Stimulated activated CD4-positive, alpha-beta T cell treated with anti-CD3 and anti-CD28 coated beads, Interleukin-1b, Interleukin-23, amount 100 ng/mL, for 1 hour (primary cell): ENCODE measurements at places on chromosomes 5 and 9.

DNA sequence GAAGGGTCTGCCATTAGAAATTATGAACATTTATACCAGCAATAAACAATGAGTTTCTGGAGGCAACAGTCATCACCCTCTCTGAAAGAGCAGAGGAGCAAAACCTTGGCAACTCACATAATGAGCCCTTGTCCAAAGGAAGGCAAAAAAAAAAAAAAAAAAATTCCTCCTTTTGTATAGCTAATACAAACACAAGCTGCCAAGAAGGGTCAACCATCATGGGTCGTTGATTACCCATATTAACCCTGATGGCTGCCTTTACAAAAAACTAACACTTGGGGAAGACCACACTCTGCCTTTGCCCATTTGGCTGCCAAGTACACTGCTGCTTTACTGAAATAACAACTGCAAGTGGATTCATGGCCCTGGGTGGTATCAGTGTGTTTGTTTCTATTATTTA is 272.7 kb downstream of the ADAMTSL1 start:
- DNase-seq: no peak

DNA sequence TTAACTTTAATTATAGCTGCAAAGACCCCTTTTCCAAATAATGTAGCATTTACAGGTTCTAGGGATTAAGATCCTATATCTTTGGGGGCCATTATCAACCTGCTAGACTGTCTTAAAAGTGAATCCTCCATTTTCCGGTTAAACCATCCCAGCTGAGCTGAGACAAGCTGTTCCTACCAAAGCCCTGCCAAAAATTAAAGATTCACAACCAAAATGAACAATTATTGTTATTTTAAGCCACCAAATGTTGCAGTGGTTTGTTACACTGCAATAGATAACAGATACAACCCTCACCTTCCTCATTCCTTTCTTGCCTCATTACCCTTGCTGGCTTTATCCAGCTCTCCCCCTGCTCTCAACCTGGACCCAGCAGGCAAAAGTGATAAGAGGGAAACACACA is 343.4 kb downstream of the CDK5RAP2 start:
- no peak for DNase-seq

DNA sequence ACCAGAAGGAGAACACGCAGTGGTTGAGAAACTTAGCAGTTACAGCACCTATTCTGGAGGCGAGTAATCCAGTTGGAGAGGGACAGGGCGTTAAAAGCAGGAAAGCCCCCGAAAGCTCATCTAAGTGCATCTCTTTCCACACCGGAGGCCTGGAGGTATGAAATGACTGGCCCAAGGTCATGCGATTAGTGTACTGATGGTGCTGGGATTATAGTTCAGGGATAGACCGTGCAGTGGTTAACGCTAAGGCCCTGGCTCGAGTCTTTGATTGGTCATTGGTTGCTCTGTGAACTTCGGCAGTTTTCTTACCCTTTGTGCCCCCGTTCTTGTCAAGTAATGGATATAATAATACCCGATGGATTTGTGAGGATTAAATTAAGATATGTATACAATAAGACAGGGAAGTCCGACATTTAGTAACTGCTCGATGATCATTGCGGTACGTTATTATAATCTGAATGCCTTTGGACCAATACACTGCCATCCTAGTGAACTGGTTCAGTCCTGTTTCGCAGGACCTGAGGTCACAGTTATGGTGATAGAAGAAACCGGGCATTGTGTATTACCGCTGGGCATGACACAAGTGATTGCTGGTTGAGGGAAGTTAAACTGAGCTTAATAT is 960 bp downstream of the CANX start:
- no peak for DNase-seq

GRCh38 chr9:133950629-133951111 is 41.5 kb downstream of the VAV2 start:
- DNase-seq: no peak

DNA sequence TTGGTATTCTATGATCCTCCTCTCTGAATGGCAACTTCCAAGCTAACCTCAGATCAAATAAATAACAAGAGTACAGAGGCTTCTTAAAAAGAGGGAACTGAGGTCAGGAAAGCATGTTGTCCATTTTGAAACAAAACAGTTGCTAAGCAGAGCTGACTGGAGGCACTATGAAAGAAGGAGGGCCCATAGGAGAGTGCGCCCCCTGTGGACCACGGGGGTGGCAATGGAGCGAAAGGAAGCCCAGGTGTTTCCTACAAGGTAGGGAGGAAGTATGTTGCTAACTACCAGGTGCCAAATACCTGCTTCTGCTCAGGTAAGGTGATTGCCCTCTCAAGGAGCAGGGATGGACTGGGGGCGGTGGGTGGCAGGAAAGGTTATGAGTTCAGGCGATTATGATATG is 101.8 kb upstream of the MAST4 start:
- no peak for DNase-seq

GRCh38 chr5:174514983-174515394 is 209.4 kb upstream of the MSX2 start:
- no peak for DNase-seq

DNA sequence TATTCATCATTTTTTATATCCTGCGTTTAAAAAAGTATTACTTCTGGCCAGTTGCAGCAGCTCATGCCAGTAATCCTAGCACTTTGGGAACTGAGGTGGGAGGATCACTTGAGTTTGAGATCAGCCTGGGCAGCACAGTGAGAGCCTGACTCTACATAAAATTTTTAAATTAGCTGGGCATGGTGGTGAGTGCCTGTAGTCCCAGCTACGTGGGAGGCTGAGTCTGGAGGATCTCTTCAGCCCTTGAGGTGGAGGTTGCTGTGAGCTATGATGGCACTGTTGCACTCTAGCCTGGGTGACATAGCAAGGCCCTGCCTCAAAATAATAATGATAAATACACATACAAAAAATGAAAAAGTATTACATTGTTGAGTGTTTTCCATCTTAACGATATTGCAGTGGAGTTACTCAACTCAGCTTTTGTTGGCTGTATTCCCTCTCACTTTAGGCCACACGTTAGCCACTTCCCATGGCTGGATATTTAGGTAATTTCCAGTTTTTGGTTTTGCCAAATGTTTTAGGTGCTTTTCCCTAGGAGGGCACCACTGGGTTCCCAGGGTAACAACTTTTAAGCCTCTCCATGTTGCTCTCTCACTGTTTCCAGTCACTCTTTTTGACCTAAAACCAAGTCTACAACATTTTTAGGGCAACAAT is 20.6 kb downstream of the SHB start:
- no peak for DNase-seq

DNA sequence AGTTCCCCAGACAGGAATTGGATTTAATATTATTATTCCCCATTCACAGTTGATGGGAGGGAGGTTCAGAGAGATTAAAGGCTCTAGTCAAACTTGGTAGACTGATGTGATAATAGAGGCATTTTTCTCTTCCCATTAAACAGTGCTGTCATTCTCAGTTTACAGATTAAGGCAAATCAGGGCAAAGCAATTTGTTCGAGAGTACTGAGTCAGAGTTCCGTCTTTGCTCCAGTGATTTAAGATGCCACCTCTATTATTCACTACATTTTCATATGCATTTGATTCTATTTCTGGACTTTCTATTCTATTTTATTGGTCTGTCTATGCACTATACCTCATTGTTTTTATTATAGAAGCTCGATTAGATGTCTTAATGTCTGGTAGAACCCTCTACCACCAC is 201.0 kb upstream of the RAI14 start:
- DNase-seq: no peak

DNA sequence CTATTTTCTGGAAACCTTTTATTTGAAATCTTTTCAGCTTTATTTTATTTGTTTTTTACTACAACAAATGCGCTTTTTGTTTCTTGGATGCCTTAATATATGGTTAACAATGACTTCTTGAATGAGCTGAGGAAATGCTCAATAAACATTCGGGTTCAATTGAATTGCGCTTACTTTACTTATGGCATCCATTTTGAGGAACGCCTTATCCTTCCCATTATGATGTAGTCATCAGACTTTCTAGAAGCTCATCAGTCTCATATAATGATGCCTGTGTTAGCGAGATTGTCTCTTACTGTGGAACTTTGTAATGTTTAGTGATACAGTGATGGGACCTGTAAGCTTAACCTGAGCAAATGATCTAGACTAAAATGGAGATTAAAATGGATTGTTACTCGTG is 916 bp downstream of the SHLD3 start:
- DNase-seq: no peak

DNA sequence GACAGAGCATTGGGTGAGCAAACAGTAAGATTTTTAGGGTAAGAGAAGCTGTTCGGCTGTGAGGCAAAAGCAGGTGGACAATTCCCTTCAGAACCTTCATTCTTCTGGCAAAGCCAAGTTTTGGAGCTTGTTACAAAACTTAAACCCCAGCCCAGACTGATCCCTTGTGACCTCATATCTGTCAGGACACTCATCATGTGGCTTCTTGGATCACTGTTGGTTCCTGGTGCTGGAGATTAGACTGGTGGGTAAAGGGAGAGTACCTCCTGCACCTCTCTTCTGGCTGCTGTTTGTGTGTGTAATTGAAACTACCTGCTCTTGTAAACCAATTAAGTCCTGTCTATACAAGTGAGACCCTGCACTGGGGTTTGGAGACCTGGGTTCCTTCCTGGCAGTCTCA is 21.0 kb downstream of the LARP1 start:
- no peak for DNase-seq

- DNase-seq: no peak
Observed at GRCh38 chr5:146051678-146052077, 53.7 kb downstream of the PLAC8L1 start.

DNA sequence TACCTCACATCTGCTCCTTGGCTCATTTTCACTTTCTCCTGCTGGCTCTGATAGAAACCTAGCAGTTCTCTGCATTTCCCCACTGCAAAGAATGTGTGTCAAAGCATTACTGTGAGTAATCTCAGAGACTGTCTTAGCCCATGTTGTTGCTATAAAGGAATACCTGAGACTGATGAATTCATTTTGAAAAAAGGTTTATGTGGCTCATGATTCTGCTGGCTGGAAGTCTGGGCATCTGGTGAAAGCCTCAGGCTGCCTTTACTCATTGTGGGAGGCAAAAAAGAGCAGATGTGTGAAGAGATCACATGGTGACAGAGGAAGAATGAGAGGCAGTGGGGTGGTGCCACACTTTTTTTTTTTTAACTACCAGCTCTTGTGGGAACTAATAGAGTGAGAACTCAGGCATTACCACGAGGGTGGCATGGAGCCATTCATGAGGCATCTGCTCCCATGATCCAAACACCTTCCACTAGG is 191.6 kb upstream of the CTNND2 start:
- no peak for DNase-seq

DNA sequence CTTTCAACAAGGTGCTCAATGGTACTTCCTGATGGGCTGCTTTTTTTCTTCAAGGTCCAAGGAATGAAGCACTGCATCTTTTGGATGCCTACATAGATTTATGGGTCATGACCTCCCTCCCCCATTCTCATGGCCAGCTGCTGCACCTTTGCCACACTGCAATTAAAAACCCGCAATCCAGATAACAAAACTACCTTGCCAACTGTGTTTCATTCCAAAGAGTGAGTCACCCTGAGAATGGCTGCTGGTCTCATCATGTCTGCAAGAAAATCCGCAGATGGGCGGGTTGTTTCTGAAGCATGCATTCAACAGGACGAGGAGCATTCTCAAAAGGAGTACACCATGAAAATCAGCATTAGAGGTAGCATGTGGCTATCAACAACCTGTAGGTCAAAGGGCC is 139.8 kb downstream of the ELAVL2 start:
- DNase-seq: no peak

- no peak for DNase-seq
Observed at GRCh38 chr9:114507726-114508125, 2.5 kb upstream of the WHRN start.

- no peak for DNase-seq
Observed at GRCh38 chr9:135568026-135568425, 6.5 kb downstream of the PAEP start.

DNA sequence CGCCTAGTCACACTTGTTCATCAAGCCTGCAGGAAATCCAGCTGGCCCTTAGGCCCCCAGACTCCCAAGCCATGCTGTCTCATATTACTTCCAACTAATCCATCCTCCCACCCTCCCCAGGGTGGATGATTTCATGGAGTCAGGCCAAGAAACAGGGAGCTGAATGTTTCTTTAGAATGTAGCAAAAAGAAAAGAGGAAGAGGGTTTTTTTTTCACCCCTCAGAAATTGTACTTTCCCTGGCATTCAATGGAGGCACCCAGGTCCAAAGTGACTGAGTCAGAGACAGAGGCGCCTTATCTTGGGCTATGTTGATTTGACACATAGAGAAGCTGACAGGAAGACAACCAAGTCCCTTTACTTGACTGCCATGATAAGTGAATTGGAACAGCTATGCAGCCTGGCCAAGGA is 260.2 kb upstream of the NR4A3 start:
- no peak for DNase-seq

DNA sequence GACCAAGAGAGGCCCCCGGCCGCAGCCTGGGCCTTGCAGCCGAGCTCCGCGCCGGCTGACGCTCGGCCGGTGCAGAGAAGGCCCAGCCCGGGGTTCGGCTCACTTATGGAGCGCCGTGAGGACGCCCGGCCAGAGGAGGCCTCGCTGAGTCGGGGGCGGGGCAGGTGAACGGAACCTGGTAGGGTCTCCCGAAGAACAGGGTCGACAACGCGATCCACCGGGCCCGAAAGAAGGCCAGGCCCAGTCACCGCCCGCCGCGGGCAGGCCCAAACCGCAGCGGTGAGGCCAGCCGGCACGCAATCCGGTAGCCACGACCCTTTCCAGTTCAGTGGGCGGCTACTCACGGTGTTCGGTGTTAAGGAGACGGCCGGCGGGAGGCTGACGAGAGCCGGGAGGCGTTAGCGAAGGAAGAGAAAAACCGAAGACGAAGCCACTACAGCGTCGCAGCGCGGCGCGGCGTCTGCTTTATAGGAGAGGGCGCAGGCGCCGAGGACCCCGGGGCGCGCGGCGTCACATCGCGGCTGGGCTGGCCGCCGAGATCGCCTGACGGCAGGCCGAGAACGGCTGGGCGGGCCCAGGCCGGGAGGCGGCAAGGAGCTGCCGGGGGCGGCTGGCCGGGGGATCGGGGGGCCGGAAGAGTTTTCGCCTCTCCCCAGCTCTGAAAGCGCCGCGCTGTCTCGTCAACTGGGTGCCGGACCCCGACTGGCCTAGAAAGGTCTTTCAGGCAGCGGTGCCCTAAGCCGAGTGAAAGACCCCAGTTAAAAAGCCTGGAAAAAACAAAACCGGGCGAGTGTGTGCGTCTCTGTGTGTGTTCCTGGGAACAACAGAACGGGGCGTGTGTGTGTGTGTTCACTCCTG is at the start of gene SKP1:
Gene SKP1 (minus strand): TSS at position 440 of the 858 bp plus-strand sequence. CDS start 2,928 bp downstream, outside the sequence.
- DNase-seq: peak; percentile 63

GRCh38 chr5:135240781-135241360 is 158.2 kb downstream of the MACROH2A1 start:
- DNase-seq: no peak

- no peak for DNase-seq
Observed at GRCh38 chr5:170293273-170293672, 4.3 kb downstream of the LCP2 start.

DNA sequence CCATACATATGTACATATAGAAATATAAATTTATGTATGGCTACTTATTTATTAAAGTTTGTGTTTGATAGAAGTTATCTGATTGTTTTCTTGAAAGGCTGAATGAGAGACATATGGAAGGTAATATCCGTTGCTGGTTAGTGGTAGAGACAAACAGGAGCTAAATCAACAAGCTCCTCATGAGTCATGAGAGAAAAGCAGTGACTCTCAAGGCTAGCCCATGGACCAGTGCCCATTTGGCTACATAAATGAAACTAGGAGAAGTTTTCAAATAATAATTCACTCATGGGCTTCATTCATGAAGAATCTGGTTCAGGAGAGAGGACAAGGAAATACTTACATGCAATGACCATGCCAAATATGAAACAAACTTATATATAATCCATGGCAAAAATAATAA is 504.5 kb upstream of the ITGA1 start:
- DNase-seq: no peak
